Fibroblast of skin of right biceps (primary cell): ENCODE measurements at places on chromosomes 1 and 21.

DNA sequence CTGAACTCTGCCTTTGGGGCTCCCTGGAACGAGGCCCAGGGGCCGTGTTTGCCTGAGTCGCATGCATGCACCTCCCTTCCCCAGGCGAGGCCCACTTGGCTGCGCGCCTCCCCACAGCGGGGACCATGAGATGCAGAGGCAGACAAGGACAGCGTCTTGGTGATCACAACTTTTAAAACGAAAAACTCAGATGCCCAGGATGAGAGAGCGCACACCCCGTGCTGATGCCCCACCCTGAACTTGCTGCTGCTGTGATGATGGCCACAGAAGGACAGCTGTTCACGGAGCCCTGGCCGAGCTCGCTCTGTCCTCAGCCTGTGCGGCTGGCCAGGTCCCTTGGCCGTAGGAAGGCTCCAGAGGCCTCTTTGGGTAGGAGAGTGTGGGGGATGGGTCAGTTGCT is 11.4 kb upstream of the PRMT2 start:
- DNase-seq: no peak

DNA sequence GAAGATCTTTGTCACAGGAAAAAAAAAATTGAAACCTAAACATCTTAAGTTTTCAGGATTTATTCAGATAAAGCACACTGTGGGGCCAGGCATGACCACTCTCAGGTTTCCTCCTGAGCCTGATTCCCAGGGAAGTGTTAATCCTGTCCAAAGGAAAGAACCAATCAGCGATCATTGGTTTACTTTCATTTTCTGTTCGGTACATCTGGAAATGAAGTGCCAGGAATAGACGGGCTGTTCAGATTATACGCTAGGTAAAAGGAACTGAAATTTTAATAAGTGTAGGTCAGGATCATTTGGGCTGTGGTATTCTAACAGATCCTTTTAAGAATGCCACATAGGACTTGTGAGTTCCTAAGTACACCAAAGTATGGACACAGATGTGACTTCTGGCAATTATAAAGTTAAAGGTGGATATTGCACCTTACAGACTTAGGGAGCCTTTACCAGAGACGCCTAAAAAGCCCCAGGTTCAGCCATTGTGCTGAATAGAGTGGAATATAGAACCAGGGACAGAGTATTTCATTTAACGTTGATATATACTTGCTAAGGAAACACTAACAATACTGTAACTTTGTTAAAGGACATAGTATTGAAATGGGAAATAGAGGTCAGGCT is 9.3 kb upstream of the CACYBP start:
- peak; percentile 43 for DNase-seq

GRCh38 chr1:54548389-54549044 is 489 bp downstream of the ACOT11 start:
- no peak for DNase-seq

DNA sequence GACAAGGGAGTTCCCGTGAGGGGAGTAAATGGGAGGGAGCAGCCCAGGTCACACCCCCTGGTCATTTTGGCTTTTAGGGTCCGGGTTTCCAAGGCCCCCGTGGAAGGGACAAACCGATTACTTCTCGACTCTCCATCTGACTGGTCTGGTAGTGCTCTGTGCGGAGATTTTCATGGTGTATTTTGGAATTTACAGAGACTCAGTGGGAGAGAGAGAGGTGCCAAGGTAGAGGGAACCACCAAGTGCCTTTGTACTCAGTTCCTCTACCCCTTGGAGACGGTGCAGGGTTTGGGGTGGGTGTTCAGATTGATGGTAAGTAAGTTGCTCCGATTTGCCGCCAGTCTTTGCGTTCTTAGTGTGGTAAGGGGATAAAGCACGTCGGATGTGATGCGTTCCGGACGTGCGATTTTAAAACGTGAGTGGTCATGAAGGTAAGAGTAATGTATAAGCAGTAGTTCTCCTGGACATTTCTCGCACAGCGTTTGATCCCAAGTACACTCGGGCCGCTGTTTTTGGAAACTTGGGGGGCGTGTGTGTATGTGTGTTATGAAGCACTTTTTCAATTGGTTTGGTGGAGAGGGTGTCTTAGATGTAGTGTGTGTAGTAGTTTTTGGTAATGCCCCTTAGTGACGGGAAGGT is 682 bp downstream of the SUCO start:
- peak; percentile 36 for DNase-seq

DNA sequence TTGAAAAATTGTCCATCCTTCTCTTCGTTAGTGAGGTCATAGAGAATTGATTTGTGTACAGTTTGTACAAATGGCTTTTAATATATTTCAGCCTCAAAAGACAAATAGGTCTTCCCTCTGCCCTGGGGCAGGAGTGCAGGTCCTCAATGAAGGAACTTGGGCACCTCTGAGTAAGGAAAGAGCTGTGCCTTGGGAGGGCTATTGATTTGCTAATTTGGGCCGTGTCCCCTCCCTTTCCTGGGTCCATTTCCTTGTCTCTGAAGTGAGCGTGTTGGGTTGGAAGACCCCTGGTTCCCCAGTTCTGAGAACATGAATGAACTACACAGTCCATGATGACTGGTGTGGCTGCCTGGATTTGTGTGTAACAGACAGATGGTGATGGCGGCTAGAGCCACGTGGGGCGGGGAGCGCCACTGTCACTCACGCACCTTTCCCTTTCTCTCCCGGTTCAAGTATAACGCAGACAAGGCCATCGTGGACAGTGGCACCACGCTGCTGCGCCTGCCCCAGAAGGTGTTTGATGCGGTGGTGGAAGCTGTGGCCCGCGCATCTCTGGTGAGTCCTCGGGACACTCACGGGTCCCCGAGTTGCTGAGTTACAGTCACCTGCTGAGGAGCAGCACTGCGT is 71.0 kb upstream of the FAM3B start:
- DNase-seq: no peak
